ENCODE measurements at places on chromosomes 6 and 20.

DNA sequence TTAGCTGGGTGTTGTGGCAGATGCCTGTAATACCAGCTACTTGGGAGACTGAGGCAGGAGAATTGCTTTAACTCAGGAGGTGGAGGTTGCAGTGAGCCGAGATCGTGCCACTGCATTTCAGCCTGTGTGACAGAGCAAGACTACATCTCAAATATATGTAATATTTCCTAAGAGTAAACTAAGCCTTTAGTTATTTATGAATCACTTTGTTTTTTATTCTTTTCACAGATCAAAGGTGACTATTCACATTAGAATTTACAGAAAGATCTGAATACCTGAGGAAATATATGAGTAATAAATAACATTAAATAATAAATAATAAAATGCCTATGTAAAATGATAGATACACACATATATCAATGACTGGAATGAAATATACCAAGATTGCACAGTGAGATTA, 630.8 kb upstream of the IMPG1 start:
- no peak for DNase-seq

DNA sequence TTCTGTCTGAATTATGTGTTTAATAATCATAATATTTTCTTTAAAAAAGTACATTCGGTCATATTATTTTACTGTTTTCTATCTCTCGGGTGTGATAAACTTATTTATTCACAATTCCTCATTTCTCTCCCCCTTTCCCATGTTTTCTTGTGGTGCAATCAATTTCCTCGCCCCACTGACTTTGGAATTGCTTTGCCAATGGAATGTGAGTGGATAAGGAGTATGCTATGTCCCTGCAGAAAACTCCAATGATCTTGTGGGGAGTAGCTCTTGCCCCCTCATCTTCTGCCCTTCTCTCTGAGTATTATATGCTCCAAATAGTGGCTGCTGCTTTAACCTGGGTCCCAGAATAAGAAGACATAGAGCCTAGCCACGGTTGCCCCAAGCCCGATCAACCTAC, 64.1 kb downstream of the HMGN3 start:
- DNase-seq = no peak

- DNase-seq = no peak
Measured at GRCh38 chr20:3177746-3178485, 4.6 kb upstream of the LZTS3 start.

DNA sequence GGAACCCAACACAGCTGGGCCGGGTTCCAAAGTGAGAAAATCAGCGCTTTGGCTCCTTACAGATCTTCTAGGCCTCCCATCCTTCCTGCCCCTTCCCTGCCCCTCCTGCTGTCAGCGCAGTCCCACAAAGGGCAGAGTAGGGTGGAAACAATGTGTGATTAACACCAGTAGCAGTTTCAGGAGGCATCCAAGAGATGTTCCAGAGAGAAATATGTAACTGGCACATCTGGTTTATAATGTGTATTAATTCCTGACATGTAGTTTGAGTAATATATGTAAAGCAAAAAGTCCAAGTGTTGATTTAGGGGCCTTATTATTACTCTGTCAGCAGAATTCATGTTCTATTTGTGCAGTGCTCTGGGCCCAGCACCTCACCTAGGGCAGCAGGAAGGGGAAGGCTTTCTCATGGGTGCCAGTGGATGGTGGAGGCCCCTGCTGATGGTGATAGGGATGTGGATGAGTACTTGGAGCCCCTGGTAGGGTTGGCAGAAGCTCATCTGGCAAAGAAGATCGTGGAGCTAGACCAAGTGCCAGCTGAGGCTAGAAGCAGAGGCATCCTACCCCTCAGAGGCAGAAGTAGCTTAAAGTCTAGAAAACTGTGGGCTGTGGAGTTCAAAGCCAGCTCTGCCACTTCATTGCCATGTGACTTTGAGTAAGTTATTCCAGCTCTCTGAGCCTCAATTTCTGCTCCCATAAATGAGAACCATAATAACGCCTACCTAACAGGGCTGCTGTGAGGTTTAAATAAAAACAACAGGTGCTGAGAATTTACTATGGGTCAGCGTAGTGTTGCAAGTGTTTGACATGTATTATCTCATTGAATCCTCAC, 22.4 kb upstream of the RALY start:
- no peak for DNase-seq

- DNase-seq = no peak
Measured at GRCh38 chr6:24659561-24659960, 7.1 kb downstream of the TDP2 start.

DNA sequence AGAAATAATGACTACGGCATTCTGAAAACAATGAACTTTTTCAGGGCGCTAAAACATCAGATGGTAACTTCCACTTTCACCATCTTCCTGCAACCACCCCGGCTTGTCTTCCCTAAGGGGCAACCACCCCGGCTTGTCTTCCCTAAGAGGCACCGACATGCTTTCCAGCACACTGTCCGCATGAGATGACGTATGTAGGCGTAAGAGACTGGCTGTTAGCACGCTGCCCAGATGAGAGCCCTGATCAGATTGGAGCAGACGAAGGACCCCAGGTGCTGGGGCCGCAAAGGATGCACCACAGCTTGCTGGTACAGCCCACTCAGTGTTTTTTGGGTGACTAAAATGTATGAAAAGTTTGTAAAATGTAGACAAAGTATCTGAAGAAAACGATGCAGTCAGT, 29.3 kb downstream of the ASCC3 start:
- no peak for DNase-seq

Data from dermis microvascular lymphatic vessel endothelial cell (primary cell).